Fibroblast of lung (primary cell): ENCODE measurements at places on chromosomes 12 and 14.

- H3K4me3 ChIP-seq, result no peak overlapping the region
- no peaks in the 10 kb centered on the region for H3K36me3 ChIP-seq
- H3K4me1 ChIP-seq, result peaks cover 4% of the 10 kb centered on the region
- H3K27ac ChIP-seq, result no peak overlapping the region
Observed at GRCh38 chr12:67751381-67751928, 102.9 kb downstream of the DYRK2 start.

- no peaks in the 10 kb centered on the region for H3K4me1 ChIP-seq
- H3K27ac ChIP-seq, result no peak overlapping the region
- no peaks in the 10 kb centered on the region for H3K36me3 ChIP-seq
- DNase-seq, result no peak
Observed at GRCh38 chr14:57974896-57975295, 109.0 kb upstream of the SLC35F4 start.

DNA sequence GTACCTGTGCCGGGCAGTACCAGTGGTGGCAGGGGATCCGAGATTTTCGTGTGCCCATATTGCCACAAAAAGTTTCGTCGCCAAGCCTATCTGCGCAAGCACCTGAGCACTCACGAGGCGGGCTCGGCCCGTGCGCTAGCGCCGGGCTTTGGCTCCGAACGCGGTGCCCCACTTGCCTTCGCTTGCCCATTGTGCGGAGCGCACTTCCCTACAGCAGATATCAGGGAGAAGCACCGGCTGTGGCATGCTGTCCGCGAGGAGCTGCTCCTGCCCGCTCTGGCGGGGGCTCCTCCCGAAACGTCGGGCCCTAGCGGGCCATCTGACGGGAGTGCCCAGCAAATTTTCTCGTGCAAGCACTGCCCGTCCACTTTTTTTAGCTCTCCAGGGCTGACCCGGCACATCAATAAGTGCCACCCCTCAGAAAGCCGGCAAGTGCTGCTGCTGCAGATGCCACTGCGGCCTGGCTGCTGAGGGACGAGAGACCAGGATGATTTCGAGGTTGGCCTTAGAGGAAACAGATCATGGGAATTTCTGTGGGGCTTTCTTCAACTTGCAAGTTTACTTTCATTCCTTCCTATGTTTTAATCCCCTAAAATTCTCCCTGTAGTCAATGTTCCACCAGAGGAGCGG, 1.6 kb downstream of the INSM2 start:
- peaks cover 4% of the 10 kb centered on the region for H3K4me1 ChIP-seq
- no peak overlapping the region for H3K27ac ChIP-seq

GRCh38 chr14:44215660-44216059, 291.4 kb downstream of the FSCB start:
- no peaks in the 10 kb centered on the region for H3K27me3 ChIP-seq
- DNase-seq, result no peak
- no peak overlapping the region for H3K27ac ChIP-seq

- peaks cover 67% of the 10 kb centered on the region for H3K4me1 ChIP-seq
- H3K27me3 ChIP-seq, result no peaks in the 10 kb centered on the region
- no peak for DNase-seq
- peak overlapping the region; percentile 89 for H3K27ac ChIP-seq
- H3K4me3 ChIP-seq, result no peak overlapping the region
- peaks cover 2% of the 10 kb centered on the region for H3K36me3 ChIP-seq
Observed at GRCh38 chr14:68951800-68952530, 27.1 kb downstream of the ACTN1 start.

GRCh38 chr12:22361785-22362184, 27.3 kb upstream of the ST8SIA1 start:
- DNase-seq, result no peak
- no peak overlapping the region for H3K4me3 ChIP-seq
- no peaks in the 10 kb centered on the region for H3K27me3 ChIP-seq
- no peaks in the 10 kb centered on the region for H3K36me3 ChIP-seq
- H3K27ac ChIP-seq, result no peak overlapping the region
- no peaks in the 10 kb centered on the region for H3K4me1 ChIP-seq

DNA sequence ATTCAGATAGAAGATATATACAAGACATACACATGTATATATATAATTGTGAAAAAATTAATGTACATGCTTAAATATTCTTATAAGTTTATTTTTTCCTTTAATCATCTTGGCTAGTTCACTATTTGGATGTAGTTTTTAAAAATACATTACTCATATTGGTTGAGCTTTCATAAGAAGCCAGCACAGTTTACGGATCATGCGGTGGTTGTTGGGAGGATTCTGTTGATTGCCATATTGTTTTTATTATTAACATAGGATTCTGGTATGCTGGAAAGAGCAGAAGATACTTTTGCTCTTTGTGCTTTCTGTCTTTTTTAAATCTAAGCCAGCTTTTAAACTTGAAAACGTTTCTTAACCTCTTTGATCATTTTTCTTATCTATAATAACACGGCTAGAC, 163.4 kb downstream of the OTOGL start:
- H3K36me3 ChIP-seq, result no peaks in the 10 kb centered on the region
- peaks cover 3% of the 10 kb centered on the region for H3K4me1 ChIP-seq
- H3K27ac ChIP-seq, result no peak overlapping the region
- peak; percentile 15 for DNase-seq

DNA sequence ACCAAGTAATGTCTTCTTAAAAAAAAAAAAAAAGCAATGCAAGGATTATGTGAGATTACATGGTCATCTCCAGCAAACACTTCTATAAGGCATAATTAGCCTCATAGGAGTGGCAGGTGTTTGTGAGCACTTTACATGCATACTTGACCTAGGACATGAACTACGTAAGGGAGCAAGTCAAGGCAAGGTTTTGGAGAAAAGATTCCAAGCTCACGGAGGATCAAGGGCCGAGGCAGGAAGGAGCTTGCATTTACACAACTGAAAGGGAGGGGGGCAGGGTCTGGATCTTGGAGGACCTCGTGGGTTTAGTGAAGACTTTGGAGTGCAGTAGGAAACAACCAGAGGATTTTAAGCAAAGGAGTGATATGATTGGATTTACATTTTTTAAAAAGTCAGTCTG, 112.5 kb downstream of the CCER1 start:
- H3K4me1 ChIP-seq, result no peaks in the 10 kb centered on the region
- H3K27me3 ChIP-seq, result no peaks in the 10 kb centered on the region
- H3K36me3 ChIP-seq, result no peaks in the 10 kb centered on the region

- H3K36me3 ChIP-seq, result no peaks in the 10 kb centered on the region
- H3K4me3 ChIP-seq, result no peak overlapping the region
- H3K27me3 ChIP-seq, result no peaks in the 10 kb centered on the region
- H3K27ac ChIP-seq, result no peak overlapping the region
Observed at GRCh38 chr12:130514149-130514551, 176.5 kb downstream of the PIWIL1 start.

- H3K4me3 ChIP-seq, result no peak overlapping the region
- H3K4me1 ChIP-seq, result no peaks in the 10 kb centered on the region
- DNase-seq, result no peak
- no peaks in the 10 kb centered on the region for H3K27me3 ChIP-seq
Observed at GRCh38 chr12:82893896-82894295, 207.2 kb downstream of the TMTC2 start.

DNA sequence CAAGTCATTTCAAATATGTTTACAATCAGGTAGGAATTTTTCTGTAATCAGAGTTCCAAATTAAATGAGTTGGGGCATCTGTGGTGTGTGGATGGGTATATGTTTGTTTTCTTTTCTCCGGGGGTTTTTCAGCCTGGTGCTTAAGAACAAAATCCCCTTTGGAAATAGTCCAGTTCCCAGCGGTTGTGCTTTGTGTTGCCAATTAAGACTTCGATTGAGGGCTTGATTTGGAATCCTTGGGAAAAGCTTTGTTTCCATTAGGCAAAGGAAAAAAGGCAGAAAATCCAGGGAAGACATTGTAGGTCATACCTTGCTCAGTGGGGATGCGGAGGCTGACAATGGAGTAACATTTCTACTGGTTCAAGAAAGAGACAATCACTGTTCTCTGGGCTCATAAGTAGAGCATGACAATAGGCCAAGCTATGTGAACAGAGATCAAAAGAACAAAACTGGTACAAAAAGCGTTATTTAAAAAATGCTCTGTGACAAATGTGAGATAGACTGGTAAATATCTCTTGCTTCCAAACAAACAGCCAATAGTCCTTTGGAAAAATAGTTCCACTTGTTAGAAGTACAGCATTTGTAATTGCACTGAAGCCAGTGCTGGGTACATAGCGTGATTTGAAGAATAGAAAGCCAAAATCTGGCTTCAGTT, 79.7 kb downstream of the EML1 start:
- no peak for DNase-seq
- no peak overlapping the region for H3K4me3 ChIP-seq
- H3K4me1 ChIP-seq, result no peaks in the 10 kb centered on the region
- H3K27me3 ChIP-seq, result no peaks in the 10 kb centered on the region
- H3K27ac ChIP-seq, result no peak overlapping the region

GRCh38 chr12:110766311-110767154, 23.8 kb upstream of the PPP1CC start:
- no peak for DNase-seq
- no peak overlapping the region for H3K4me3 ChIP-seq
- no peak overlapping the region for H3K27ac ChIP-seq
- H3K36me3 ChIP-seq, result no peaks in the 10 kb centered on the region

DNA sequence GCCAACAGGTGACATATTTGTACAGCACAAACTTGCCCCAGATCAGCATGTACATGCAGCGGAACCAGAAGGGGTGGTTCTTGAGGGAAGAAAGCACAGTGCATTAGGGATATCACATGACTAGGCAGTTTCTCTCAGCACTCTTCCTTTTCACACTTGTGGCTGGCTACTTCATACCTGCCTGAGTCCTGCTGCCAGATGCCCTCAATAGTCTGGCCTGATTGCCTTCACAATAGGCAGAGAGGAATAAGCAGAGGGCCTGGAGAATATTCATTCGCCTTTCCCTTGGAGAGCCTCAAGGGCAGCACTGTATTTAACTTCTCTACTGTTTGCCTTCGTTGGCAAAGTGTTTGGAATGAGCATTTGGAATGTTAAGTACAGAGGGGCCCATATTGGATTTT, 7.9 kb downstream of the EMG1 start:
- no peak overlapping the region for H3K4me3 ChIP-seq
- H3K4me1 ChIP-seq, result no peaks in the 10 kb centered on the region
- peaks cover 23% of the 10 kb centered on the region for H3K36me3 ChIP-seq
- no peak for DNase-seq
- no peak overlapping the region for H3K27ac ChIP-seq

- no peaks in the 10 kb centered on the region for H3K36me3 ChIP-seq
- no peak overlapping the region for H3K4me3 ChIP-seq
- no peak overlapping the region for H3K27ac ChIP-seq
- peak; percentile 9 for DNase-seq
- peaks cover 3% of the 10 kb centered on the region for H3K4me1 ChIP-seq
Observed at GRCh38 chr12:77007476-77007875, 57.9 kb downstream of the E2F7 start.
